Activated CD4-positive, alpha-beta memory T cell treated with anti-CD3 and anti-CD28 coated beads for 36 hours (primary cell): ENCODE measurements at places on chromosomes 13 and 19. TPM values are rescaled to one million over a fixed set of nuclear protein-coding genes. Genes with fewer than 3 reads are reported as not detected.
A peak's percentile ranks its signal among the peaks of the same experiment; 100 is the strongest.

DNA sequence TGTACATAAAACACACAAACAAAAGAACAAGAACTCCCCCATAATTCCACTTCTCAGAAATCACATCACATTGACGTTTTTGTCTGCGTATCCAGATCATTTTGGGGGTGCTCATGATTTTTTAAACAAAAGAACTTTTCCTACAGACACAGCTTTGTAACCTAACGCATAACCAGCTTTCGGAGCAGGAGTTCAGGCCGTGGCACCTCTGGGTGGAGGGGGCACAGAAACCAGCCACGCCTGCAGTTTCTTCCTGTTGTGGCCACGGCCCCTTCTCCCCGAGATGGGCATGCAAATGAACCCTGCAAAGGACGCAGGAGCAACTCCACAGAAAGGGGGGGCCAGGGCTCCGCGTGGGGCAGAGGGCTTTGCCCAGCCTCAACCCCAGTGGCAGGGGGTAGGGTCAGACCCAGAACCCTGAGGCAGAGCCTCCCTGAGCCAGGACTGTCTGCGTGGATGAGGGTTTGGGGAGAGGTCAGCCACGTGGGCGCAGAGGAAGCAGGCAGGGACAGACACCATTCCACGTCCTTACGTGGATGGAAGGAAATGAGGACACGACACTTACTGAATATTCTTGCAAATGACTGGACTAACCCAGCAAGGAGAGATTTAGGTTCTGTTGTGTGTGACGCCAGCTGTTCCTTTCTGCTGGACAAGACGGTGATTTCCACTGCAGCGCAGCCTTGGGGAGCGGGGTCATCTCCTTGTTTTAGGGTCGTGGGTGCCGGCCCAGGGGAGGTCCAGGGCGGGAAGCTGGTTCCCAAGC is 64.4 kb downstream of the RASA3 start:
- peak; percentile 57 for DNase-seq

DNA sequence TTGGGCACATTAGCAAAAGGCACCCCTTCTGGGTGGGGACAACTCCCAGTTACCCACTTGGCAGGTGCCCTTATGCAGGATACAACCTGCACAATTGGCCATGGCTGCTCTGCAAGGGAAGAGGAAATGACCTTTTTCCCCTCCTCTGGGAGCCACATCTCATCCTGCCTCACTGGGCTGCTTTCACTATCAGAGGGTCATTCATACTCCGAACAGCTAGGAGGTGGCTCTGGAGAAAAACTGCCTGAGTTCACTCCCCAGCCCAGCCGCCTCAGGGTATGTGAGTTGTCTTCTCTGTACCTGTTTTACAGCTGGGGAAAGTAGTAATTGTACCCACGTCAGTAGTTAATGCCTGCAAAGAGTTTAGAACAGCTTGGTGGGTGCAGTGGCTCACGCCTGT is 7.1 kb upstream of the ACTN4 start:
- DNase-seq, result no peak

GRCh38 chr13:56528040-56528790 is 612.5 kb upstream of the PRR20A start:
- no peak for DNase-seq

- peak; percentile 37 for DNase-seq
Observed at GRCh38 chr19:48393559-48394330, at the start of gene GRIN2D. TSS of gene GRIN2D (plus strand) at chr19:48393668. CDS start at chr19:48398393, 4,725 bp downstream.

GRCh38 chr13:37144661-37145060 is 39.2 kb upstream of the CSNK1A1L start:
- no peak for DNase-seq

DNA sequence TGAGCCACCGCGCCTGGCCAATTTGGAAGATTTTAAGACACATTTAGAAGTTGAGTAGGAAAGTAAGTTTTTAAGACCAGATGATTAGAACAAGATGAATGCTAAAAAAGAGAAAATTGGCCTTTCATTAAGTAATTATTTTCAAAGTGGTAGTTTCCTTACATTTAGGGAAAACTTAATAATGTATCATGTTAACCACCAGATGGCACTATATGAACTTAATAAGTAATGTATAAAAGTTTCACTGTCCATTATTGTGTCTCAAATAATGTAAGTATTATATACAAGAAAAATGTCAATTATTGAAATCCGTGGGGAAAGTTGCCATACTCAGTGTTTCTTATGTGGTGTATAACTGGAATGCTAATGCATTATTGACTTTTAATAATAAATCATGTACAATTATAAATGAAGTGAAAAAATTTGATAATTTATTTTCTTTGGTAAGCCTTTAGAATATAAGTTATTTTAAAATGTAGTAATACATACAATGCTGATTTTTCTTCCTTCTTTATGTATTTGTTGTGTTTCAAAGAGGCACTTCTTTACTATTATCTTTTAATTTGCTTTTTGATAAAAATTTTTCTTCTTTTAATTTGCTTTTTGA is 29.2 kb downstream of the COG6 start:
- no peak for DNase-seq

GRCh38 chr19:2461751-2462634 is 5.2 kb upstream of the LMNB2 start:
- DNase-seq, result peak; percentile 81

- DNase-seq, result no peak
Observed at GRCh38 chr19:46944123-46944748, 75.4 kb upstream of the NPAS1 start.

DNA sequence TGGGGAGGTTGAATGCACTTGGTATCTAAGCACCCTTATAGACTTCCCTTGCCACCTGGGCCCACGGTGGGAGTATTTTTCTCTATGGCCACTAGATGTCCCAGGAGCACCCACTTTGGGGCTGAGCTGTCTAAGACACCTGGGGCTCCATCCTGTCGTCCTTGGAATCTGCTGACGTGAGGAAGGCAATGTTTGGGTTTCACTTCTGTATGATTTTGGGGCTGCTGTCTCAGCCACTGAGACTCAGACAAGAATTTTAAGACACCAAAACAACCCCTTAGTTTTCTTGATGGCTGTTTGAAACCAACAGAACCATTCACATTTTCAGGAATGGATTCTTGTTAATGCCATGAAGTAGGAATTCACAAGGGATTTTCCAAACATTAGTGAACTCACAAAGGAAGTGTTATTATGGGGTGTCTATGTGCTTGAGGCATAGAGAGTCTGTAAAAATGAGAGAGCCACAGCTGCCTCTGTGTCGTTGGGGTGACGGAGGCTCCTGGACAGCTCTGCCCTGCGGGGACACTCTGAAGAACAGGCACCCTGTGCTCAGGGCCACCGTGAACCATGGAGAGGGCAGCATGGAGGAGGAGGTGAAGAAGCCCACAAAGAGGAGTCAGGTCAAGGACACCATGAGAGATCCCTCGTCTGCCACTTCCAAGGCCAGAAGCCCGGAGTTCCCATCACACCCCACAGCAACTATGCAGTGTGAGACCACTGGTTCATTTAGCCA is 106.8 kb upstream of the SPATA13 start:
- peak; percentile 78 for DNase-seq

The POU2F2 gene
- total RNA-seq, result 57.3 TPM

GRCh38 chr13:39916330-39916729 is 260.9 kb downstream of the COG6 start:
- DNase-seq, result no peak

The GPR4 gene
- total RNA-seq, result not detected
